ENCODE measurements at places on chromosomes 7 and 10. TPM values are rescaled to one million over a fixed set of nuclear protein-coding genes. Genes with fewer than 3 reads are reported as not detected.

DNA sequence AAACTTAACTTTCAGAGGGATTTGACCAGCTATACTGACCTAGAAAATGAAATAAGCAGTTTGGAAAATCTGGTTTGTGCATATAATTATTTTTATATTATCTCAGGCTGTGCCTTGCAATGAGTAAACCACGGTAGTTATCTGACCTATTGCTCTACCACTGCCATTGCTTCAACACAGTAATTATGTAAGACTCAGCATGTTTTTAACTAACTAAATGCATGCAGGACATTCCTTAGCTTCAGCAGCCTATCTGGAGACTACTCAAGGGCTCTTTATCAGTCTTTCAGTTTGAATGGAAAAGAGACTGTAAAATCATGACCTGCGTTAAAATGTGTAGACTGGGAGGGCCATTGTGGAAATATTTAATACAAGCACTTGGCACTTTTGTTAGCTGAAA lies 22.5 kb downstream of the CHN2 start:
- no peak overlapping the region for H3K4me3 ChIP-seq
- DNase-seq: no peak
- H3K27me3 ChIP-seq: no peaks in the 10 kb centered on the region
- no peaks in the 10 kb centered on the region for H3K36me3 ChIP-seq
- H3K27ac ChIP-seq: no peak overlapping the region
- no peaks in the 10 kb centered on the region for H3K4me1 ChIP-seq

DNA sequence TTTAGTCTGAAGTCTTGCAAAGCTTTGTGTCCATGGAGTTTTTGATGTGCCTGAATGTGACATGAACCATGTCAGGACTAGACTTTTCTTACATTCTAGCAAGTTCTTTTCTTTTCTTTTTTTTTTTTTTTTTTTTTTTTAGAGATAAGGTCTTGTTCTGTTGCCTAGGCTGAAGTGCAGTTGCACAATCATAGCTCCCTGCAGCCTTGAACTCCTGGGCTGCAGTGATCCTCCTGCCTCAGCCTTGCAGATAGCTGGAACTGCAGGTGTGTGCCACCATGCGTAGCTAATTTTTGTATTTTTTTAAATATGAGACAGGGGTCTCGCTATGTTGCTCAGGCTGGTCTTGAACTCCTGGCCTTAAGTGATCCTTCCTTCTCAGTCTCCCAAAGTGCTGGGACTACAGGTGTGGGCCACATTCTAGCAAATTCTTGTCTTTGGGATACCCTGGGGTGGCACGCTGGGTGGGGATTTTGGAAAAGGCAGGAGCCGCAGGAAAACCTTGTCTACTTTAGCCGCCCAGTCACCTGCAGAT lies 152.8 kb downstream of the SVIL start:
- DNase-seq: no peak
- H3K4me1 ChIP-seq: peaks cover 9% of the 10 kb centered on the region
- peaks cover 100% of the 10 kb centered on the region for H3K36me3 ChIP-seq
- no peak overlapping the region for H3K27ac ChIP-seq

DNA sequence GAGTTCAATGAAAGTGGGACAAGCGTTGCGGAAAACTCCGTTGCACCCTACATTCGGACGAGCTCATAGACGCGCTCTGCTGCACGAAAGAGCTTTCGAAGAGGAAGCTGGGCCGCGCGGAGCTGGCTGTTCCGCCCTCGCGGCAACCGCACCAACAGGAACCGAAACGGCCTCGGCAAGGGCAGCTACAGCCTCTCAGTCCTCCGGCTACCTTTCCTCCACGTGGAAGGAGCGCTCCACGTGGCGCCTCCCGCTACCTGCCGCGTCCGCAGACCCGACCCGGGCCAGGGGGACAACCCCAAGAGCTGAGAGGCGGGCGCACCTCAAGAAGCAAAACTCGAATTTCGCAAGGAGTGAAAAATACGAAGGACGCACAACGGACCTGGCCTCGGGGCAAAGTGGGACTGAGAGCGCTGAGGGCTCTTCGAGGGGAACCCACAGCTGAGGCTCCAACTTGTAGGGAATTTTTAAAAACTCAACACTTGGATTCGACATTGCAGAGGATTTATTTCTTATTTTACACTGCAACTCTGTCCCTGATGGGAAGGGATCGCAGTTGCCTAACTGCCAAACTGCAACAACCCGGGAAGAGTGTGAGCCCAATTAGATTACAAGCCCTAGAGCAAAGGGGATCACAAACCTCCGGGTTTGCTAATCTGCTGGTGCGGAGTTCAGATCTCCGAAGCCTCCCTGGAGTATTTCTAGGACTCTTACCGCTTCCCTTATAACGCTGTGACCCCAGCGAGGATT lies 1.4 kb downstream of the HPSE2 start:
- DNase-seq: peak; percentile 50
- H3K36me3 ChIP-seq: no peaks in the 10 kb centered on the region
- H3K27me3 ChIP-seq: peaks cover 65% of the 10 kb centered on the region
- H3K4me3 ChIP-seq: peak overlapping the region; percentile 58

GRCh38 chr10:12660812-12661211 lies 311.5 kb downstream of the CAMK1D start:
- H3K36me3 ChIP-seq: no peaks in the 10 kb centered on the region
- H3K4me3 ChIP-seq: no peak overlapping the region
- no peaks in the 10 kb centered on the region for H3K27me3 ChIP-seq
- no peak overlapping the region for H3K27ac ChIP-seq
- no peak for DNase-seq

- H3K4me1 ChIP-seq: no peaks in the 10 kb centered on the region
- no peak overlapping the region for H3K4me3 ChIP-seq
- DNase-seq: no peak
- H3K36me3 ChIP-seq: no peaks in the 10 kb centered on the region
- H3K27ac ChIP-seq: no peak overlapping the region
- H3K27me3 ChIP-seq: no peaks in the 10 kb centered on the region
Measured at GRCh38 chr10:112912410-112912928, 37.6 kb upstream of the TCF7L2 start.

GRCh38 chr7:159034394-159034793 lies 110.3 kb downstream of the VIPR2 start:
- no peaks in the 10 kb centered on the region for H3K36me3 ChIP-seq
- H3K27ac ChIP-seq: no peak overlapping the region
- peaks cover 4% of the 10 kb centered on the region for H3K27me3 ChIP-seq
- no peak overlapping the region for H3K4me3 ChIP-seq
- DNase-seq: no peak
- no peaks in the 10 kb centered on the region for H3K4me1 ChIP-seq

DNA sequence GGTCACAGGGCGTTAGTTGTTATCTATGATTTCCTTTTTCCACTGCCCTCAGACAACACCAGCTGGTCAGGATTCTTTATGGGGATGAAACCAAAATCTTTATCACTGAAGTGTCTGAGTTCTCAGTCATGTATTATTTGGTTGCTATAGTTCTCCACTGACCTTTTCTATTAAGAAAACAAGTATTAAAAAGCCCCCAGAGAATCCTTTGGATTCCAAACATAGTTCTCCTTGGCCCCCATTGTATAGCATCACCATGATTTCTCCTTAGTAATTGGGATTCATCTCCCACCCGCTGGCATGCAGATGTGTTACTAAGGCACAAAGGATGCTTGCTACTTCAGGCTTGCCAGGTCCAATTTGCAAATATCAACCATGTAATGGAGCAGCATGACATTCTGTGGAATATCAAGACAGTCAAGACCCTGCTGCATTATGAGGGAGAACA lies 94.3 kb downstream of the IQUB start:
- no peak overlapping the region for H3K4me3 ChIP-seq
- no peak for DNase-seq
- no peaks in the 10 kb centered on the region for H3K4me1 ChIP-seq

- H3K27me3 ChIP-seq: no peaks in the 10 kb centered on the region
- H3K36me3 ChIP-seq: no peaks in the 10 kb centered on the region
- no peak overlapping the region for H3K27ac ChIP-seq
- no peak for DNase-seq
Measured at GRCh38 chr10:48361176-48361575, 54.7 kb downstream of the MAPK8 start.

DNA sequence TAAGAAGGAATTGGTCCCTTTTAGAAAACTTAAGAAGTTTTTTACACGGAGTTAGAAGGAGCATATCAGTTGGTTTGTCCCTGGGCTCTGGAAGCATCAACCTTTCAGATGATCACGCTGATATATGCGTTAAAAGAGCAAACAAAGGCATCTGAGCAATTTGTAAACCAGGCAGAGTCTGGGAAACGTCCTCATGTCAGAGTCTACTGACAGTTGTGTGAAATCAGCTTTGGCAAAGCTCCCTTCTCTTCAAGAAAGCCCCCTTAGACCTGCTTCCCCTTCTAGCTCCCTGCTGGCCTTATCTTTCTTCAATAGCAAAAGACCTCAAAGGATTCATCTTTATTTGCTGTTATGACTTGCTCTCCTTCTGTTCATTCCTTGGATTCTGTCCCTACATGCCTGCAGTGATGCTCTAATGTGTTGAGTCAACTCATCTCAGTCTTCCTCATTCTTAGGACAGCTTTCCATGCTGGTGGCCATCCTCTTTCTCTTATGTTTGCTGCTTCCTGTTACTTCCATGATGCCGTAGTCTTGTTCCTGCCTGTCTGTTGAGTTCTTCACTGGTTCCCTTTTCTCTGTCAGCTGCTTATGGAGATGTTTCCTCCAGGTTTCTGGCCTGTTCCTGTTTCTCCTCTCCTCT lies 106.5 kb upstream of the BMPER start:
- no peak overlapping the region for H3K27ac ChIP-seq
- DNase-seq: no peak
- no peaks in the 10 kb centered on the region for H3K36me3 ChIP-seq
- no peak overlapping the region for H3K4me3 ChIP-seq

DNA sequence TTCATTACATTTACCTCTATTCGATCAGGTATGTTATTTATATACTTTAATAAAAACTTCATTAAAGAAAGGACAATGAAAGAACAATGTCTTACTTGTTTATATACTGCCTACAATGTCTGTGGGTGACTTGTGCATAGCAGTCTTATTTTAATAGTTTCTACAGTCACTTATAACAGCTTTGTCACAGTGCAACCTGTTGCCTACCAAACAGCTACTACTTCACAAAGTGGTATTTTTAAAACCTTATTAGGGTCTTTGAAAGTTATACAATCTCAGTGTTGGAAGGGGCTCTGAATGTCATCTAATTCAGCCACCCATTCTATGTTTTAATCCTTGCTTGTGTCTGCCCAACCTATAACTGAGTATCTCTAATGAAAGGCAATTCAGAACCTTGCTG lies 19.0 kb downstream of the MTPN start:
- no peaks in the 10 kb centered on the region for H3K4me1 ChIP-seq
- H3K27me3 ChIP-seq: no peaks in the 10 kb centered on the region
- no peaks in the 10 kb centered on the region for H3K36me3 ChIP-seq
- no peak overlapping the region for H3K27ac ChIP-seq
- H3K4me3 ChIP-seq: no peak overlapping the region
- no peak for DNase-seq

- no peak for DNase-seq
- H3K4me3 ChIP-seq: no peak overlapping the region
- peak overlapping the region; percentile 41 for H3K27ac ChIP-seq
Measured at GRCh38 chr7:106068986-106069385, 43.1 kb downstream of the SYPL1 start.

DNA sequence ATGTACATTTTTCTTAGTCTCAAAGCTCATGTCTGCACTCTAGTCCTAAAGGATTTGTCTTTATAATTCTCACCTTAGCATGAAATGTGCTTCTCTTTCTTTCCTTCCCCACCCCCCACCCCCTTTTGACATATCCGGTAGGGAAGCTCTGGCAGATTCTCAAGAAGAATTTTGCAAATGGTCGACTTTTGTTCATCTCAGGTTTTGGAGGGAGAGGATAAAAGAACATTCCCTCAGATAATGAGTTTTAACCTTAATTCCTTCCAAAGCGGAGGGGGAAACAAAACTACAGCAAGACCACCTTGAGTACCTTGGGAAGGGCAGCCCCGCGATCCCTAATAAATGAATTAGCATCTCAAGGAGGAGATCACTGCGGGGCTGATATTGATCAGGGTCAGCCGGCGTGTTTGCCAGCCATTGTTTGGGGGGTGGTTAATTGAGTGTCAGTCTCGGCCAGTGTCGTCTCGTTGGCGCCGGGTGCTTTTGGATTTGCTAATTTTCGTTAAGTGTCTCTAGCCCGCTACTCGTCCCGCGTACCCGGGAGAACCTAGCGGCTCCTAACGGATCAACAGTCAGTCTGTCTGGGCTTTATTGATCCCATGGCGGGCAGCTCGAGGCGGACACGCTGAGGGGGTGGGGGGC lies 874 bp upstream of the BAMBI start:
- peaks cover 1% of the 10 kb centered on the region for H3K36me3 ChIP-seq
- peaks cover 13% of the 10 kb centered on the region for H3K27me3 ChIP-seq
- DNase-seq: peak; percentile 43
- H3K4me1 ChIP-seq: peaks cover 20% of the 10 kb centered on the region
- no peak overlapping the region for H3K27ac ChIP-seq

GRCh38 chr10:52525761-52526160 lies 211.7 kb downstream of the DKK1 start:
- no peak overlapping the region for H3K4me3 ChIP-seq
- no peak overlapping the region for H3K27ac ChIP-seq
- no peaks in the 10 kb centered on the region for H3K27me3 ChIP-seq
- H3K4me1 ChIP-seq: no peaks in the 10 kb centered on the region
- no peaks in the 10 kb centered on the region for H3K36me3 ChIP-seq

- H3K36me3 ChIP-seq: no peaks in the 10 kb centered on the region
- peaks cover 9% of the 10 kb centered on the region for H3K4me1 ChIP-seq
- H3K27ac ChIP-seq: no peak overlapping the region
- DNase-seq: no peak
- H3K4me3 ChIP-seq: no peak overlapping the region
Measured at GRCh38 chr7:30112103-30112713, 22.6 kb upstream of the MTURN start.

DNA sequence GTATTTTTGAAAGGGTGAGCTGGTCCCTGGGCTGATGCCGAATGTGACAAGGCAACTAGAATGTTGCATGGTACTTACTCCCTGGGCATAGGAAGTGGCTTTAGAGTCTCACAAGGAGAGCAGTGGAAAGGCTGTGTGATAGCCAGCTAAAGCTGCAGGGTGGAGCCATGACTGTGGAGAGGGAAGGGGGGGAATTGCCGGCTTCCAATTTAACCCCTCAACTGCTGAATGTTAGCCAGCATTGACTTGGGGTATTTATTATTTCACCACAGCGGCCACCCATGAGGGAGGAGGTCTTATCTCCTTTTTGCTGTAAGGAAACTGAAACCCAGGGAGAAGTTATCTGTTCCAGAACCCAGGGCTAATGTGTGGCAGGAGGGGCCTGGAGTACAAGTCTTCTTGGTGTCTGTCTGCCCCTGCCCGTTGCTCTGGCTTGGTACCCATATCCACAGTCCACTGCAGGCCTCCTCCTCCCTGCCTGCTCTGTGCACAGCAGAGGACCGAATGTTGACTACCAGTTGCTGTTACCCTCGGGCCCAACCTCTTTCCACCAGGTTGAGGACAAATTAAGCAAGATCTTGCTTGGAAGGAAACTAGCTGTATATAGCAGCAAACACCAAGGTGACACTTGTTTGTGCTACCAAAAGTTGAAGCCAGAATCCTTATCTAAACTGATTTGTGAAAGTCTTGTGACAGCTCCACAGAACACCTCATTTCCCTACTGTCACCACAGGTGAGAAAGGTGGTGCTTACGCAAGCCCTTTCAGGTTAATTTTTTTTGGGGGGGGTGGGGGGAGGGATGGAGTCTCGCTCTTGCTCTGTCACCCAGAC lies 37.6 kb downstream of the WBP1L start:
- peak overlapping the region; percentile 78 for H3K27ac ChIP-seq
- no peak overlapping the region for H3K4me3 ChIP-seq
- no peaks in the 10 kb centered on the region for H3K36me3 ChIP-seq
- no peaks in the 10 kb centered on the region for H3K27me3 ChIP-seq

GRCh38 chr7:39099146-39099545 lies 121.4 kb downstream of the POU6F2 start:
- no peak overlapping the region for H3K4me3 ChIP-seq
- no peak for DNase-seq
- H3K27me3 ChIP-seq: no peaks in the 10 kb centered on the region
- no peaks in the 10 kb centered on the region for H3K36me3 ChIP-seq

Gene ZNF22
- total RNA-seq: 15.2 TPM

Gene ELFN1
- 7.4 TPM for total RNA-seq

Gene ARF5
- total RNA-seq: 196 TPM

Gene CYP2E1
- total RNA-seq: 1.8 TPM

Gene SPAG6
- total RNA-seq: not detected

Measured in heart left ventricle (tissue), 16 donors.